NCI-H2029 (cell line): ENCODE measurements at places on chromosomes 1 and 21.

DNA sequence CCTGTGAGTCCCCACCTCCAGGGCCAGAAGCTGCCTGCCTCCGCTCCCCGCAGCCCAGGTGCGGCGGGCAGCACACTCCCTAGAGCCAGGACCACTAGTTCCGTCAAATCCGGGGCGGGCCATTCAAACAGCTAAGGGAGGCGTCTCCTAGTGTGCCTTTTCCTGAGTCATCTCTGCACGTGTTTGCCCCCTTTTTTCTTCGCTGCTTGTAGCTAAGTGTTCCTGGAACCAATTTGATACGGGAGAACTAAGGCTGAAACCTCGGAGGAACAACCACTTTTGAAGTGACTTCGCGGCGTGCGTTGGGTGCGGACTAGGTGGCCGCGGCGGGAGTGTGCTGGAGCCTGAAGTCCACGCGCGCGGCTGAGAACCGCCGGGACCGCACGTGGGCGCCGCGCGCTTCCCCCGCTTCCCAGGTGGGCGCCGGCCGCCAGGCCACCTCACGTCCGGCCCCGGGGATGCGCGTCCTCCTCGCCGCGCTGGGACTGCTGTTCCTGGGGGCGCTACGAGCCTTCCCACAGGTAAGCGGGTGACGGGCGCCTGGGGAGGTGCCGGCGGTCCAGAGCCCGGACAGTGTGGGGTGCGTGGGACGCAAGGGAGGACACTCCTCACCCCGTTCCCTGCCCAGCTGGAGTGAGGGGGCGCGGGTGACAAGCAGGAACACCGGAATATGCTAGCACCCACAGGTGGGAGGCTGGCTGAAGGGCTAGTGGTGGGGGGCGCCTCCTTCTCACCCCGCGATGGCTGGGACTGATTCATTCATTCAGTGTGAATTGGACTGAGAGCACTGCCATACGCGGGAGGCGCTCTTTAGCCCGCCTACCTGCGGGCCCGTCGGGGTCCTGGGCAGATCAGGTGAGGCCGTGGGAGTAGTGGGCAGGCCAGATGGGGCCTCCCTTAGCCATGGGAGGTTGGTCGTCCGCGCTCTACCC is at the start of gene TNFRSF8:
TSS of gene TNFRSF8 (plus strand) at position 163 of the 932 bp plus-strand sequence. CDS start at position 459, 296 bp downstream.
- DNase-seq: no peak

- no peak for DNase-seq
Observed at GRCh38 chr1:196976278-196976677, 1.1 kb upstream of the CFHR5 start.

DNA sequence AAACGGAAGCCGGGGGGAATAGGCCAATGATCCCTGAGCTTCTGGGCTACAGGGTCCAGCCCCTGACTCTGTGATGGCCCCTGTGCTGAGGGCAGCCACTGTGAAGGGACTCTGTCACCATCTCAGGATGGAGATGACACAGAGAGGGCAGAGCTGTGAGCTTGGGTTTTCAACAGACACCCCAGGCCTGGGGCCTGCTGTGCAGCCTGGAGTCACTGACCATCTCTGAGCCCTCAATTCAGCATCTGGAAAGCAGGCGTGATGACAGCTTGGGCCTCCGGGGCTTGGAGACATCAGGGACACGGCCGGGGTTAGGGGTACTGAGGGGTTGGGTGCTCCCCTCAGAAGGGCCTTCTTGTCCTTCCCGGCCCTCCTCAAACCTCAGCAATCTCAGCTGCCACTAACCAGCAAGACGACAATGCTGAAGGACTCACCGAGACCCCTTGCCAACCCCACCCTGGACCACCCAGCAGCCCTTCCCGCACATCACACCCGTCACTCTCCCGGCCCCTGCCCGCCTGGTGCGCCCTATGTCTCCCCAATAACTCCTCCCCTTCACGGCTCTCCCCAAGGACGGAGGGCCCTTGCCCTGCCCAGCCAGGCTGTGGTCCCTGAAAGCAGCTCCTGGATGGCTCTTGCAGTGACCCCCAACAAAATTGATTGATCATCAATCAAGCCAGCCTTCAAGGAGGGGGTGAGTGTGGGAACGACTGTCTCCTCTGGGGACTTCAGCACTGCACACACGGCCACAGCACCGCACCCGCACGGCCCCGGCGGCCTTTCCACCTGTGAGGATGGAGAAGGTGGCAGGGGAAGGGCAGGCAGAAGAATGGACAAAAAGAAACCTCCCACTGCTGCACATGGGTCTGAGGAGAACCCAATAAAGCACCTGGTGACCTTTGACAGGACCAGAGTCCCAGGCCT is 4.3 kb downstream of the MEGF6 start:
- DNase-seq: no peak

DNA sequence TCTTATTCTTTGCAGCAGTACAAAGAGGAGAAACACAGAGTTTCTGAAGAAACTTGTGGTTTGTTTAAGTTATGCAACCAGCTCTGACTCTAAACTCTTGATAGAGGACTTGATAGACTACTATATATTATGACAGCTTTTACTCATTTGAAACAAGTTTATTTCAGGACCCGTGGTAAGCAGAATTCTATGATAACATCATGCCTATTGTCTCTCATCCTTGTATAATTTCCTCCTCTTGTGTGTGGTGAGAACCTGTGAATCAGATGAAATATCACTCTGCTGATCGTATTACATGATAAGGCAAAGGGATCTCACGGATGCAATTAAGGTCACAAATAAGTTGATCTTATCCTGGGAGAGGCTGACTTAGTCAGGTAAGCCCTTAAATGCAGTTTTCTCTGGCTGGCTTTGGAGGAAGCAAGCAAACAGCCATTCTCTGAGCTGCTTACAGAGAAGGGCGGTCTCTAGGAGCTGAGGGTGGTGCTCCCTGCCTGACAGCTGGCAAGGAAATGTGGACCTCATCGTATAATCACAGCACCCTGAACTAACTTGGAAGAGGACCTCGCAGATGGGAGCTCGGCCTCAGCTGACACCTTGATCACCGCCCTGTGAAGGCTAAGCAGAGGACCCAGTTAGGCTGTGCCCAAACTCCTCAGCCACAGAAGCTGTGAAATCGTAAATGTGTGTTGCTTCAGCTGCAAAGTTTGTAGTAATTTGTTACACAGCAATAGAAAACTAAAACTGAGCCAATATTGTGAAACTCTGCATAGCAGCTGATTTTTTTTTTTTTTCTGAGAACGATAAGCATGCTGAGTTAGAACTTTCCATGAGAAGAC is 151.1 kb upstream of the DPT start:
- peak; percentile 39 for DNase-seq

DNA sequence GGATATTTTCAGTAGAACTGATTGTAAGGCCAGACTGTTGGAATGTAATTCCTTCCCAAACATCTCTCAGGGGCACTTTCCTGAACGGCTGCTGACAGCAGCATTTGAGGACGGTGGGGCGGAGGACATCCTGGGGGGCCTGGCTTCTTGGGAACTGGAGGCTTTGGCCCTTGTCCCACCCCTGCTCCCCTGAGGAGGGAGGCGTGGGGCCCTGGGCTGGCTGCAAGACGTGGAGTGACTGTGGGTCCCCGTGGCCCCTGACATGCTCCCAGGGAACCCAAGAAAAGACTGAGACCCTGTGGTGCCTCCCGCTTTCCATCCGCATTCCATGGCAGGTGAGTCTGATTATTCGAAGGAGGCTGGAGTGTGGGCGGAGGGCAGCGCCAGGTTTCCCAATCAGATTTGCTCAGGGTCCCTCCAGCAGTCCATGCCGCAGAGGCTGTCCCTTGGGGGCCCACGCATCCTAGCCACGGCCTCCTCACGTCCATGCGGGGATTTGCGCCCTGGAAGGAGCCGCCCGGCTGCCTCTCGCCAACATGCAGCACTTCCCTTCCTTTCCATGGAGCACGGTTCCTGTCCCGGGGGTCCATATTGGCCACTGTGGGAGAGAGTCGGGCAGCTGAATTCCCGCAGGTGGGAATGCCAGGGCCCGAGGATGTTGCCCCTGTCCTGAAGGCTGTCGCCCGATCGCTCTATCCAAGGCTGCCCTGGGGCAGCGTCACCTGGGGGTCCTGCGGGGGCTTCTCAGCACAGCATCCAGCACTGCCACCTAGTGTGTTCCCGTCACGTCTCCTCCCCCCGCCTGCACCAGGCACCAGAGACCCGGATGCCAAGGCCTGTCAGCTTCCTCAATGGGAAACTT is 69.0 kb downstream of the FAAP20 start:
- DNase-seq: no peak

- DNase-seq: no peak
Observed at GRCh38 chr1:32858136-32858535, 12.6 kb downstream of the FNDC5 start.

- DNase-seq: peak; percentile 13
Observed at GRCh38 chr1:85047472-85048295, 616 bp downstream of the MCOLN3 start.

- no peak for DNase-seq
Observed at GRCh38 chr21:35624901-35625300, 435.4 kb downstream of the SETD4 start.

DNA sequence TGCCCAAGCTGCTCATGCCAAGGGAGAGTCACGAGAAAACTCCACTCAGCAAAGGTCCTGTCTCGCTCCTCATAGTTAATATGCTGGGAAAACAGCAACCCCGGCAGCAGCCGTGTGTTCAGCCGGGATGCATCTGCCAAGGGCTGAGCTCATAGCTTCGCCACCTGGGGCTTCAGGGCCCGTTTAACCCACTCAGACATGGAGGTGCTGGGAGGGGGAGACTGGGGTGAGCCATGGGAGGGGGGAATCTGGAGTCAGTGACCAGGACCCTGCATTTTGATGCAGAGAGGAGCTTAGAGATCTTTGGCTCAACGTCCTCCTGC is 283.4 kb downstream of the PTPRU start:
- no peak for DNase-seq

DNA sequence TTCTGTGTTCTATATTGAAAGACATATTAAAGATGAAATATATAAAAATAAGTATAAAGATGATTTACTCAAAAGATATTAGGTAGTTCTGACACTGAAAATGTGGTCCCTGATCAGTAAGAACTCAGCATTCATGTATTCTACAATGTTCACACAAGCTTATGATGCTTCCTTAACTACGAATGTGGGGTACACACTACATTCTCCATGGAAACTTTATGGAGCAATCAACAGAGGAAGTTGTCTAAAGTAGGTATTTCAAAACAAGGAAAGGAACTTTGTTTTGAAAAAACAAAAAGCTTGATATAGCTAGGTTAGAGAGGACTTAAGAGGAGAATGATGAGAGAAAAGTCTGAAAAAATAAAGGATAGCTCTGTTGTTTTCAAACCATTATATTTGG is 119.7 kb upstream of the RGS18 start:
- DNase-seq: no peak

DNA sequence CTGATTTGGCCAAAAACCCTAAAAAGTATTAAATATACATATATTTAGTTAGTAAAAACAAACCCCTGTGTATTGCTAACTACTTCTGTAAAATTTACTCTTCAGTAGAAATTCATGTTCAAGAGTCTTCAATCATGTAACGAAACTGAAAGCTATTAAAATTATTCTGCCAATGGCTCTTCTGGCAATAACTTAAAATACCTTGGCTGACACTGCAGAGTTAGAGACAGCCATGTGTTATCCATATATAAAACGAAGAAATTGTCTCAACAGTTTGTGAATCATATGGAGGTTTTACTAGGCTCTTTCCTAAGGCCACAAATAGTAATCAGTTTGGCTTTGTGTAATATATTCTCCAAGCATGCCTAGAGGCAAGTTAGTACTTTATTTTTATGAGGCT is 357.2 kb downstream of the COL11A1 start:
- DNase-seq: no peak

DNA sequence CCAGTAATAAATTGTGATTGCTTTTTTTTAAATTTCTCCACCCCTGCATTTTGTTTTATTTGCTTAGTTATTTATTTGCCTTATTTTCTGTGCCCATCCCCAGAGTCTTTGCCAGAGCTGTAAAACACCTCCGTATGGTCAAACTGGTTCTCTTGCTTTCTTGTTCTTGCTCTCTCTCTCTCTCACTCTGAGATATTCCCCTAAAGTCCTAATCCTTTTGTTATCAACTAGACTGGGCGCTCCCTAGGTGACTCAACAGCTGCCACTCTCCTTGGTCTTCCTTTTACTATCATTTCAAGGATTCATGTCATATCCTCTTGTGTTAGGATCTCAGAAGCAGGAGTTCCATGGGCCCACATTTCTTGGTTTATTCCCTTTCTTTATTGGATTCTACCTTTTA is 160.0 kb downstream of the PRDM2 start:
- no peak for DNase-seq

- no peak for DNase-seq
Observed at GRCh38 chr1:17653728-17654351, 101.3 kb upstream of the ACTL8 start.

- DNase-seq: no peak
Observed at GRCh38 chr1:178768423-178768822, 43.4 kb downstream of the RALGPS2 start.

DNA sequence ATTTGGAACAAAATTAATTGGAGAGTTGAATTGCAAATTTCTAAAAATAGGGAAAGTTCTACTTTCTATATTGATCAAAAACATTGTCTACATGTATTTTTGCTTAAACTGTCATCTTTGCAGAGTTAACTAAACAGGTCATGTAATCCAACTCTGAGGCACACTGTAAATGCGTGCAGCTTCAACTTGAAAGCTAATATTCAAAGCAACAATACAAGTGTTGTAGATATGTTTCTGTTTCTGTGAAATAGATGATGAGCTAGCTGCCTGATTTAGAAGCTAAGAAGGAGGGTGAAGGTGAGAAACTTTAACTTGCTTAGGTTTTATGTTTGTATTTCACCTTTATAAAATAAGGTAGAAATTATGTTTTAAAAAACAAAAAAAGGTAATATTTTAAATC is 77.2 kb downstream of the IVNS1ABP start:
- no peak for DNase-seq

DNA sequence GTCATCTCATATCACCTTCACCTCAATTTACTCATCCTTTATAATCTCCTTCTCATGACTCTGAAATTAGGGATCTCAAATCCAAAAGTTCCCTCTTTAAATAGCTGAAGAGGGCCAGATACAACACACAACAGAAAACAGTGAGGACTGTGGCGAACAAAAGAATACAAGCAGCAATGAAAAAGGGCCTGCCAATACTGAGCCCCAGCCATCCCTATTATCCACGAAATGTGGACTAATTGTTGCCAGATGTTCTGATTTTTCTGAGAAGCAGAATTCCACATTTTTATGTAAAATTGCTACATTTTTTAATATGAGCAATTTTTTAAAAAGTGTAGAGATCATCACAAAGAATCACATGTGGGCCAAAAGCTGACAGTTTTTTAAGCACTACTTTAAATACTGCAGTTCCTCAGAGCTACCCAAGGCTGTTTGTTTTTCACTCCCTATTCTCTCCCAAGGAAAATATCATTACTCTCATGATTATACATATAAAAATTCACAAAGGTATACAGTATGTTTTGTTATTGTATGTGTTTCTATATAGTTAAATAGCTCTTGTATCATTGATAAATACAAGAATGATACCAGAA is 90.0 kb downstream of the ASH1L start:
- DNase-seq: no peak

DNA sequence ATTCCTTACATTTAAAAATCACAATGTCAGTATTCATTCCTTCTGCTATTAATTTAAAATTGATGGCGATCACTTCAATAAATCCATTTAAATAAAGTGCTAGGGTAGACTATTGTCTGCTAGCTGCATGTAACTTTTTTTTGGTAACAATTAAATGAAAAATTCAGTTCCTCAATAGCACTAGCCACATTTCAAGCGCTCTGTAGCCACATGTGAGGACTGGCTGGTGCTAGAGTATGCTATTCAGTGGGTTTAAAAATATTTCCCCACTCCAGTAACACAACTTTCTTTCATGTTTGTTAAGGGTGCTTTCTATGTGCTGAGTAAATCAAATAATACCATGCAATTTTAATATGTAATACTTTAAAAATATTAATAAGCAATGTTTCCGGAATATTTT is 108.2 kb downstream of the LTN1 start:
- DNase-seq: no peak

GRCh38 chr1:9798236-9799130 is 25.3 kb downstream of the CLSTN1 start:
- no peak for DNase-seq

GRCh38 chr1:161374373-161374772 is 6.7 kb upstream of the CFAP126 start:
- no peak for DNase-seq
